ENCODE measurements at places on chromosomes 5 and 9.

GRCh38 chr5:158746979-158747378 is 352.7 kb downstream of the EBF1 start:
- DNase-seq, result no peak

GRCh38 chr5:95718738-95719137 is 12.4 kb upstream of the RHOBTB3 start:
- no peak for DNase-seq

DNA sequence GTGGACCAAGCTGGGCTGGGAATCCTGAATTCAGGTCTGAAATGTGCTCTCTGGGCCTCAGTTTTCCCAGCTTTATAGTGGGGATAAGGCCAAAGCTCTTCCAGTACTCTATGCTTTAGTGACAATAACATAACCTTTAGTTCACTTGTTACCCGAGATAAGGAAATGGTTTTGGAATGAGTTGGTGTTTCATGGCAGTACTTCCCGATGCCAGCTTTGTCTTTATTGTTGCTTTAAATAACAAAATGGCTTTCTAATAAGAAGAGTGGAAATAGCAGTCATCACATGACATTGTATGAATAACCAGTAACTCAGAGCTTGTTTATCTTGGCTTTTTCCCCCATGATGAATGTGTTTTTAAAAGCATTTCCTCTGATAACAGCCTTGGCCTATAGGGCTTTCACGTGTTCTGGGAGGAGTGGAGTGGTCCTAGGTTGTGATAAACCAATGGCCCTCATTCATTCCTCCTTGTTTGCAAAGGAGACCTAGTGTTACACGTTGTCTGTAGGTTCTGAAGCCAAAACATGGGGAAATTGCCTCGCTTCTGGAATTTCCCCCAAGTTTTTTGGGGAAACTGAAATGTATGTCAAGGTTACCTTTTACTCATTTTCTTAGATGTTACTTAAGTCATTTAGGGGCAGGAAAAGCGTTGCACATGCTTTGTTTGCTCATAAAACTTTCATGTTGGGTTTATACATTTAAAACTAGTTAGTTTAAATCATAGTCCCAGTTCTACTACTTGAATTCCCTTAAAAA is 53.7 kb downstream of the ZNF618 start:
- DNase-seq, result peak; percentile 34

DNA sequence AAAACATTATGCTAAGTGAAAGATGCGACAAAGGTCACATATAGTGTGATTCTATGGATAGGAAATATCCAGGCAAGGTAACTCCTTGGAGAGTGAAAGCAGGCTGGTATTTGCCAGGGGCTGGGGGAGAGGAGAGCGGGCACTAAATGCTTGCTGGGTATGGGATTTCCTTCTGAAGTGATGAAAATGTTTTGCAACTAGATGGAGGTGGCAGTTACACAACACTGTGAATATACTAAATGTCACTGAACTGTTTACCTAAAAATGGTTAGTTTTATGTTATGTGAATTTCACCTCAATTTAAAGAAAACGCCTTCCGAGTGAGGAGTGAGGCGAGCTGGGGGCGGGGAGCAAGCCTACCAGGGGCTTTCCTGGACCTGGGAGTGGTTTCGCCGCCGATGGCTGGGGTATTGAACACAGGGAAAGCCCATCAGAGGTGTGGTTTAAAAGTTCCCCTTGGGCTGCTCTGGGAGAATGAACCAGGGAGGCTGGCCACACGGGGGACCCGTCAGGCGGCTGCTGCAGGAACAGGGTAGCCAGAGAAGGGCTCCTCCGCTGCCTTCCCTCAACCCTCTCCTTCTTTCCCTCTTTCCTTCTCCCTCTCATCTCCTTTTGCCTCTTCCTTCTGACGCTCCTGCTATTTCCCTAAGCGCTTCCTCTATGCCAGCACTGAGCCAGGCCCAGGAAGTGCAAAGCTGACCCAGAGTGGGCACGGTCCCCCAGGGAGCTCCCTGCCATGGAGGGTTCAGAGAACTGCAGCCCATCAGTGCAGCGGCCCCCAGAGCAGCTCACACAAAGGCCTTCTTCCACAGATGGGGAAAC is 4.9 kb downstream of the AKNA start:
- no peak for DNase-seq

Data from retinal pigment epithelial cell (primary cell).